ENCODE measurements at places on chromosomes 12 and 14.

DNA sequence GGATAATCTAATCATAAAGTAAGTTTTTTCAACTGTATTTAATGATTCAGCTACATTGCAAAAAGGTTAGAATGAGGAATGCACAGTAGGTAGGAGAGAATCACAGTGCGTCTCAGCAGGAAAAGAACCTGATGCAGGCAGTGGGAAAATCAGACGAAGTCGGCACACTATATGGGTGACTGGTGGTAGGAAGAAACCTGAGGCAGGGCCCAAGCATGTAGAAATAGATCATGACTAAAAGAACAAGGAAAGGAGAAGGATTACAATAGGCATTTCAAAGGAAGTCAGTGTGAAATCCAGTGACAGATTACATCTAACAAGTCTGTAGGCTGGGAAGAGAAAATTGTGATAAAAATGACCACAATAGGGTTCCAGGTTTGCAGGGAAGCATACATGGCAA lies 267.0 kb downstream of the MED13L start:
- DNase-seq = no peak

DNA sequence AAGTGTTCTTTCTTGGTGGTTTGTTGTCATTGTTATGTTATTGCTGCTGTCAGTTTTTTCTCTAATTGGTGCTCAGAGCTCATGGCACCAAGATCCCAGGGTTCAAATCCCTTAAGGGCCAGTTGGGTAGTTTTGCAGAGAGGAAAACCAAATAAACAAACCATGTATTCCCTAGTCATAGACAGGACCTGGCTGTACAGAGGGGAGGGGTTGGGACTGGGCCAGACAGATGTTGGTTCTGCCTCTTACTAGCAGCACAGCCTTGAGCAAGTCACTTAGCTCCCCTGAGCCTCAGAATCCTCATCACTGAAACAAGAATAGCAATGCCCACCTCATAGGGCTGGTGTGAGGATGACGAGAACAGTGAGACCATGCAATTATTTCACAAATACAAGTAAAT lies 53.4 kb downstream of the LTBP2 start:
- peak; percentile 32 for DNase-seq

DNA sequence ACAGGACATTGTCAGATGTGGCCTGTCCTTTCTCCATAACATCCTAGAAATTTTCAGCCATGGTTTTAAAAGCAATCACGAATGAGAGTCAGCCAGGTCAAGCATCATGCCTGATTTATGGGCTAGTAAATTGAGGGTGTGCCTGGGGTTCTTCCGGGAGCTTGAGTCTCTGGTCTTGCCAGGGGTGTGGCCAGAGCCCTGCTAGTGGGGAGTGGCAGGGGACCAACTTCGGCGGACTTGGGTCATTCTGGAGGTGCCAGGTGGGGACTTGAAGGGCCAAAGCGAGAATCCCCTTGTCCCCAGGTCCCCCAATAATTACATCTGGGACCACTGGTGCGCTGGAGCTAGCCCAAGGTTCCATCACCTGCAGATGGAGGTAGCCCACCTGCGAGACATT lies 5.7 kb downstream of the OTUB2 start:
- no peak for DNase-seq

- peak; percentile 13 for DNase-seq
These were observed 88.7 kb downstream of the NTN4 start for GRCh38 chr12:95701722-95702418.

GRCh38 chr14:55724736-55725135 lies 144.7 kb downstream of the KTN1 start:
- no peak for DNase-seq

GRCh38 chr14:99252443-99252939 lies 19.5 kb downstream of the BCL11B start:
- DNase-seq = no peak

All from astrocyte of the spinal cord (primary cell).